IPS-NIHi11 (cell line): ENCODE measurements at places on chromosomes 2 and 18.

- DNase-seq: no peak
Measured at GRCh38 chr2:96969321-96969720, 17.1 kb downstream of the FAM178B start.

DNA sequence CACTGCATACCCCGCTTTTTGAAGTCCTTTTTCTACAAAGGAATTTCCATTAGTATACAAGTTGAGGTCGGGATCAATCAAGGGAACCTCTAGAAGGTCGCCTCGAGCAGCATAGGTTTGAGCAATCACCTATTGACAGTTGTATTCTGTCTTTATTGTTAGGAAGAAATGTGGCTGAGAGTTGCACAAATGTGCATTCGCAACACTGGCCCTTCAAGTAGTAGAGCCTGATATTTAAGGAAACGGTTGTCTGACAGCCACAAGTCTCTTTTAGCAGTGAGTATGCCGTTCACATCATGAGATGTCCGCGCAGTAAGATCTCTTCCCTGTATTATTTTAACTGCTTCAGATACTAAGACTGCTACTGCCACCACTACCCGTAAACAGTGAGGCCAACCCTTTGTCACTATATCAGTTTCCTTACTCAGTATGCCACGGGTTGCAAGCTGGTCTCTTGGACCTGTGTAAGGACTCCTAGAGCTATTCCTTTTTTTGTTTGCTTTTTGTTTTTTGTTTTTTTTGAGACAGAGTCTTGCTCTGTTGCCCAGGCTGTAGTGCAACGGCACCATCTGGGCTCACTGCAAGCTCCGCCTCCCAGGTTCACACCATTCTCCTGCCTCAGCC lies 10.0 kb upstream of the STARD7 start:
- no peak for DNase-seq

DNA sequence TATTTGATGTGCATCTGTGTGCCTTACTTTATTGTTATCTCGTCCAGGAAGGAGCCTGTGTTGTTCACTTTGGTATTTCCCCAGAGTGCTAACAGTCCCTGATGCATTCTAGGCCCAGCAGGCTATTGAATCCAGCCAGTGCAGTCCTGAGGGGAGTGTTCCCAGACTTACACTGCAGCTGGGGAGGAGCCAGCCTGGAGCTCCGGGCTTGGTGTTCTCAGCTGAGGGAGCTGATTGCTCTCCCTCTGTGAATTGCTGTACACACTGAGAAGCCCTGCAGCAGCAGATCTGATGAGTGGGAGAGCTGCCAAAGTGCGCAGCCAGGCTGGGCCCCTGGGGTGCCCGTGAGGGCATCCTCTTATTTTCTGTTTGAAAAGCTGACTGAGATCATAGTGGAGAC lies 159.2 kb downstream of the GALNT3 start:
- peak; percentile 63 for DNase-seq

- no peak for DNase-seq
Measured at GRCh38 chr2:160612266-160612856, 118.8 kb upstream of the RBMS1 start.
